Thoracic aorta (tissue), 2 donors: ENCODE measurements at places on chromosomes 16 and 17. TPM values are rescaled to one million over a fixed set of nuclear protein-coding genes. Genes with fewer than 3 reads are reported as not detected.

DNA sequence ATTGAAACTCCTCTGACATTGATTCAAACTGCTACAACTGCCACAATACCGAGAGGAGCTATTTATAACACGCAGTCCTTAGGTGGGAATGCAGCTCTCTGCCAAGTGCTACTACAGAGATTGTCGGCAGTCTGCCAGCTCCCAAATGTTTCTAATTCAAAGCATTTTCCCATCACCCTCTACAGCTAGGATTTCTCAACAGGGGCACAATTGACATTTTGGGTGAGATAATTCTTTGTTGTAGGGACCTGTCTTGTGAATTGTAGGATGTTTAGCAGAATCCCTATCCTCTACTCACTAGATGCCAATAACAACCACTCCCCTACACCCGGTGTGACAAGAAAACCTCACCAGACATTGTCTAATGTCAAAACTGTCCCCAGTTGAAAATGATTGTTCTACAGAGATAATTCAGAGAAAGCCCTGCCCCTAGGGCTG lies 7.8 kb upstream of the N4BP1 start:
- DNase-seq = no peak
- H3K27ac ChIP-seq = no peak overlapping the region
- H3K4me3 ChIP-seq = no peak overlapping the region
- H3K27me3 ChIP-seq = no peaks in the 10 kb centered on the region
- no peaks in the 10 kb centered on the region for H3K36me3 ChIP-seq
- peaks cover 16% of the 10 kb centered on the region for H3K4me1 ChIP-seq

- H3K36me3 ChIP-seq = no peaks in the 10 kb centered on the region
- no peak for DNase-seq
- H3K27ac ChIP-seq = no peak overlapping the region
- H3K4me3 ChIP-seq = no peak overlapping the region
- H3K4me1 ChIP-seq = peaks cover 23% of the 10 kb centered on the region
Observed at GRCh38 chr16:83305092-83305491, 502.7 kb upstream of the HSBP1 start.

DNA sequence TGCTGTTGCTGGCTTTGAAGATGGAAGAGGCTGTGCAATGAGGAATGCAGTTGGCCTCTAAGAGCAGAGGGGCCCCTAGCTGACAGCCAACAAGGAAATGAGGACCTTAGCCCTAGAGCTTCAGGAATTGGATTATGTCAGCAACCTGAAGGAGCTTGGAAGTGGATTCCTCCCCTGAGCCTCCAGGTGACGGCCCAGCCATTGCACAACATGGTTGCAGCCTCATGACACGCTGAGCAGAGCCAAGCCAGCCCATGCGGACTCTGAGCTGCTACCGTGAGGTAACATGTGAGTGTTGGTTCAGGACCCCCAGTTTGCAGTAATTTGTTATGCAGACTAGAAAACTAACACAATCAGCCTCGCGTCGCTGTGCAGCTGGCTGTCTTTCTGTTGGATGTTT lies 20.2 kb downstream of the CCDC42 start:
- no peaks in the 10 kb centered on the region for H3K27me3 ChIP-seq
- DNase-seq = no peak
- H3K36me3 ChIP-seq = no peaks in the 10 kb centered on the region
- no peak overlapping the region for H3K4me3 ChIP-seq
- no peak overlapping the region for H3K27ac ChIP-seq

DHX58 gene
- total RNA-seq = 18.5 TPM

NPTX1 gene
- 0.68 TPM for total RNA-seq
